Stimulated activated CD4-positive, alpha-beta T cell treated with anti-CD3 and anti-CD28 coated beads, Interleukin-12 subunit alpha, Interleukin-12 subunit beta, amount 100 ng/mL, for 24 hours (primary cell): ENCODE measurements at places on chromosomes 2 and 18.

DNA sequence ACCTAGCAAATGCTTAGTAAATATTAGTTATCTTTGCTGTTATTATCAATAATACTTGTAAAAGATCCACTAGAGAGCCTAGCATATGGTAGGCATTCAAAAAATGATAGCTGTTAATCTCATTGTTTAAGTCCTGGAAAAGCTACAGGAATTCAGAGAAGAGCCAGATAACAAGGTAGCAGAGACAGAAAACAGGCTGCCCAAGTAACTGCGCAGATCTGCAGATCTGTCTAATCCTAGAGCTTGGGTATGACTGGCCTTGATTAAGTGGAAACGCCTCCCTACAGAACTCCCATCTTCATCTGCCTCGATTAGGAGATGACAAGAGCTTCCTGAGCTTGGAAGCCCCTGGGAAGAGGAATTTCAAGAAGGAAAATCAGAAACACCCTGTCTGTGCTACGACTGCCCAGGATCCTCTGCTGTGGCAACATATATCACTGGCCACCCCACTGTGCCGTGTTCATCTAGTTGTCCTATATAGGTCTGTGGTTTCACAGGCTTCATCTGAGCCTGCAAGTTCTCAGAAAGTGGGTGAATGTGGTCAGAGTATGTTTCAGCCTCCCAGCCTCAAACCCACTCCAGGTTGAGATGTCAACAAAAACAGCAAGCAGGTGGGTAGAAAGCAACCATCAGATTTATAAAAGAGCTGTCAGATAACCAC lies 151.5 kb upstream of the PKDCC start:
- no peak for DNase-seq

DNA sequence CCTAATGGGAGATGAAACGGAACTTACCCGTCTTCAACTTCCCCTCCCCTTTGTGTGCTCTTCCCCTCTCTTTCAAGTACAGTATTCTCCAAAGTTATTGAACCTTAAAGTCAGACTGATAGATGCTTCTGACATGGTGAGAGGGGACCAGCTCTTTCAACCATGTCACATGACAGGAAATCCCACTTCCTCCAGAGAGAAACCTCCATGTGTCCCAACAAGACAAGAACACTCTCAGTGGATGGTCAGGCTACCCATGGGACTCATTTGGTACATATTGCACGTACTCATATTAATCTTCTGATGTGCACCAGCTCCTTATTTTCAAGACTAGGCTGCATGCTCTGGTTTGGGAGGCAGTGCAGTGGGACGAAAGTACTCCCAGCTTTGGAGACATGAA lies 44.6 kb upstream of the REG3G start:
- DNase-seq = no peak

GRCh38 chr2:205650931-205651330 lies 31.4 kb upstream of the NRP2 start:
- DNase-seq = no peak

DNA sequence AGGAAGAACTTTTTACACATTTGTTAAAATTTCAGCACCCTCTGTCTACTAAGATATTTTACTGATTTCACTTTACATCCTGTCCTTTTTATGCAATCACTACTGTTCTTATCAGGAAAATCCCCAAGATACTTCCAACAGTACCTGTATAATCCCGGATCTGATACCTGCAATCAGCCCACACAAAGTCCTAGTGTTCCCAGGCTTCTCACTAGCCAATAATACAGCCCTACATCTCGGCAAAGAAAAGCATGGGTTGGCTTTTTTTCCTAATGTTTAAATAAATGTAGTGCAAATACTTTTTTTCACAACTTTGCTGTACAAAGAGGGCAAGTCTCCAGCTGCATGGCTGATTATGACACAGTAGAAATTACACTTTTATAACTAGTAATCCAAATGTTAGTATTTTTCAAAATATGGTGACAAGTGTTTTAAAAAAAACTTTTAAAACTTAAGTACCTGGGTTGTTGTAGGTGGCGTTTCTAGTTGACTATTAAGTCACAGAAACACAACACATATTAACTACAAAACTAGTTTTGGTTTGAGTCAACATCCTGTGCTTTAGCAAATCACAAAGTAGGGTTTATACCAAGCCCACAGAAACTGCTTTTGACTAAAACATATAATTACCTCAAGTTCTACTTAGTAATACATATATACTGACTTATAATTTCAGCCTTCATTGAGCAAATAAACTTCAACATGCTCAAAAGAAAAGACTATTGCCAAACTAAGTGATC lies 19.5 kb downstream of the CNOT11 start:
- DNase-seq = no peak

- no peak for DNase-seq
Observed at GRCh38 chr2:149622343-149622742, 34.8 kb upstream of the MMADHC start.

- no peak for DNase-seq
Observed at GRCh38 chr18:46793565-46793964, 36.7 kb upstream of the ST8SIA5 start.

DNA sequence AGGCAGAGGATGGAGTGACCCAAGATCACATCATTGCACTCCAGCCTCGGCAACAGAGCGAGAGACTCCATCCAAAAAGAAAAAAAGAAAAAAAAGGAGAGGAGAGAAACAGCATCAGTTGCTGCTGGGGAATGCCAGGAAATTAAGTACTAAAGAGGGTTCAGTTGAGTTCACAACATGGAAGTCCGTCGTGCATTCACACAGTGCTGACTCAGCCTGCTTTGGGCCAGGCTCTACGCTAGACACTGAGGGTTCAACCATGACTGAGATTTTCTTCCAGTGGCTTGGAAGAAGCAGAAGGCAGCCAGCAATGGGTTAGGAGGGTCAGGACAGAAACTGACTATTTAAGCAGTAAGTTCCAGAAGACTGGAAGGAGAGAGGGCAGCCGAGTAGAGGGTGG lies 108.8 kb downstream of the FMNL2 start:
- DNase-seq = no peak

- DNase-seq = no peak
Observed at GRCh38 chr2:84817239-84817655, 63.6 kb downstream of the TRABD2A start.
